ENCODE measurements at places on chromosomes 12 and 14.

- DNase-seq, result no peak
These were observed 266.8 kb downstream of the ADAMTS20 start for GRCh38 chr12:43285159-43285598.

DNA sequence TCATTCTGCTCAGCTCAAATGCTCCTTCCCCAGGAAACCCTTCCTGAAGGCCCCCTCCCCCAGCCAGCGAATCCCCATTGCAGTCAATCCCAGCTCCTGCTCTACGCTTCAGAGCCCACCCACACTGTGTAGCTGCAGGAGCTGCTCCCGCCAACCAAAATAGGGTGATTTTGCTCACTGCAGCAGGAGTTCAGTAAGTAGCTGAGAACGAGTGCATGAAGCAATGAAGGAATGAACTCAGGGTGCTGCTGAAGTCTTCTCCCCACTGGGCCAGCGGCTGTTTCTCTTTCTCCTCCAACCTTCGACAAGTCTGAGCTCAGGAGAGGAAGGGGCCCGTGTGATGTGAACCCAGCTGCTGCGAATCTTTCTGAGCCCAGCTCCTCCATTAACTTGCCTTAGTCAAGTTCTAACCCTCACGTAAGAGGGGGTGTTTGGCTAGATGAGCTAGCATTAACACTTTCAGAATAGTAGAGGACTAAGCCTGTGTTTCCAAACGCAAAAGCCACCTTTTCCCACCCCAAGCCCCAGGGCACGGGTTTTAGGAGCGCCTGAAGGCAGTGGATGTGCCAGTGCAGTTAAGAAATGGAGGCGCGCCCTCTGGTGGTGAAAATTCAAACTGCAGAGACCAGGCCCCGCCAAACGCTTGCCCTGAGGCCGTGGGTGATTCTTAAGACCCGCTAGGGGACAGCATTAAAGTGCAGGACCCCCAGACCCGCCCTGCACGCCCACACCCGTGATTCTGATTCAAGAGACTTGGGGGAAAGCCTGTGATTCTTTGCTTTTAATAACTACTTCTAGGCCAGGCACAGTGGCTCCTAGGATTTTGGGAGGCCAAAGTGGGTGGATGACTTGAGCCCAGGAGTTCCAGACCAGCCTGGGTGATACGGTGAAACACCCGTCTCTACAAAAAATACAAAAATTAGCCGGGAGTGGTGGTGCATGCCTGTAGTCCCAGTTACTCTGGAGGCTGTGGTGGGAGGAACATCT is 11.9 kb upstream of the SERPINA4 start:
- peak; percentile 68 for DNase-seq

DNA sequence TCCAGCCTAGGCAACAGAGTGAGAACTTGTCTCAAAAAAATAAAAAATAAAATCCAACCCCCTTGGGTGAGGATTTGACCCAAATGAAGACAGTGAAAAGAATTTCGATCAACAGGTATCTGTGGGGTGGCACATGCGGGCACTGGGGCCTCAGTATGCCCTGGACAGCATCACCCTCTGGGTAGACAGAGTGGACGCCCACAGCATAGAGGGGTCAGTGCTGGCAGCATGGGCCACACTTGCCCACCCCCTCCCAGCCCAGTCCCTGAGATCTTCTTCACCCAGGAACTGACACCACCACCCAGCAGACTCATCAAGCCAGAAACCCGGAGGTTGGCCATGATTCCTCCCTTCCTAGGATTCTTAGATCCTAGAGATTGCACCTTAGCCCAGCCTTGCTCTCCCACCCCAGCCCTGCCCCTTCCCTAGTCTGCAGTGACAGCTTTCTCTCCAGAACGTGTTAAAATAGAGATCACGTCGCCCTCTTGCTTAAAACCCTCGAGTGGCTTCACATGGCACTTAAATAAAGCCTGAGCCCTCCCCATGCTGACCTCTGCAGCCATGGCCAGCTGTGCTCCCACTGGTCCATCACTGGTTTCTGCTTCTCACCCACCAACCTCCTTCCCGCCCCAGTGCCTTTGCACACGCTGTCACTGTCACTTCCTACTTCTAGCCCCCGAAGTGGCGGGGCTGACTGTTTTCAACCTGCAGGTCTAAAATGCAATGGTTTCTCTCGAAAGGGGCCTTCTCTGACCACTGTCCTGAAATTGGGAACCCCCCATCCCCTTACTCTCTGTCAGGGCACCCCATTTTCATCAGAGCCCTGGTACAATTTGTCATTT is 26.2 kb upstream of the DYNC1H1 start:
- DNase-seq, result no peak

DNA sequence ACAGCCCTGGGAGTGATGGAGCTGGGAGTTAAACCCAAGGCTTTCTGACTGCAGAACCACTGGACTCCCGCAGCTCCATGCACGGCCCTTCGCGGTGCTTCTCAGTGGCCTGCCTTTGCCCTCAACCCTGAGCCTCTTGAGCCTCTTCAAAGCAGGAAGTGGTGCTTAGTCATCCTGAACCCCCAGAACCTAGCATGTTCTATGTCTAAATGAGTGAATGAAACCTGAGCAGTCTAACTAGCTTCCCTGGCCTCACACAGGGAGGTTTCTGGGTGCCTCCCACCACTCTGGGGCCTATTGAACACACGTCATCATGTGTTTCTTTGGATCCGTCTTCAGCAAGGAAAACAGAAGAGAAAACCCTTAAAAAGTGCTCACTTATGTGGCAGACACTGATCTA is 117.9 kb upstream of the SFSWAP start:
- no peak for DNase-seq

DNA sequence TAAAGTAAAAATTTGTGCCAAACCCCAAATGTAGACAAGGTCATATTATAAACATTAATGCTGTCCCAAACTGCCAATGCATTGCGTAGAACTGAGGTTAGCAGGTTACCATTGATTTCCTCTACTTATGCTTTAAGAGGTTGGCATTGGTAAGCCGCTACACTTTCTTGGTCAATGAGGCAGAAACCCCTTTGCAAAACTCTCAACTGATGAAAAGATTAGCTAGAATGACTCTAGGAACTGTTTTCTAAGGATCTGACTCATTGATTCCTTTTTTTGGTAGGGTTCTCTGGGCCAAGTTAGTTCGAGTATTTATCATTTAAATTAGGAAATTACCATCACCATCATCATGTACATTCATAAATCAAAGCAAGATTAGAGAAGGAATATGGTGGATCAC is 44.6 kb downstream of the HMGA2 start:
- DNase-seq, result no peak

- DNase-seq, result no peak
These were observed 30.8 kb upstream of the RESF1 start for GRCh38 chr12:31928246-31929026.

- DNase-seq, result no peak
These were observed 508.0 kb downstream of the MDGA2 start for GRCh38 chr14:47167402-47167801.

DNA sequence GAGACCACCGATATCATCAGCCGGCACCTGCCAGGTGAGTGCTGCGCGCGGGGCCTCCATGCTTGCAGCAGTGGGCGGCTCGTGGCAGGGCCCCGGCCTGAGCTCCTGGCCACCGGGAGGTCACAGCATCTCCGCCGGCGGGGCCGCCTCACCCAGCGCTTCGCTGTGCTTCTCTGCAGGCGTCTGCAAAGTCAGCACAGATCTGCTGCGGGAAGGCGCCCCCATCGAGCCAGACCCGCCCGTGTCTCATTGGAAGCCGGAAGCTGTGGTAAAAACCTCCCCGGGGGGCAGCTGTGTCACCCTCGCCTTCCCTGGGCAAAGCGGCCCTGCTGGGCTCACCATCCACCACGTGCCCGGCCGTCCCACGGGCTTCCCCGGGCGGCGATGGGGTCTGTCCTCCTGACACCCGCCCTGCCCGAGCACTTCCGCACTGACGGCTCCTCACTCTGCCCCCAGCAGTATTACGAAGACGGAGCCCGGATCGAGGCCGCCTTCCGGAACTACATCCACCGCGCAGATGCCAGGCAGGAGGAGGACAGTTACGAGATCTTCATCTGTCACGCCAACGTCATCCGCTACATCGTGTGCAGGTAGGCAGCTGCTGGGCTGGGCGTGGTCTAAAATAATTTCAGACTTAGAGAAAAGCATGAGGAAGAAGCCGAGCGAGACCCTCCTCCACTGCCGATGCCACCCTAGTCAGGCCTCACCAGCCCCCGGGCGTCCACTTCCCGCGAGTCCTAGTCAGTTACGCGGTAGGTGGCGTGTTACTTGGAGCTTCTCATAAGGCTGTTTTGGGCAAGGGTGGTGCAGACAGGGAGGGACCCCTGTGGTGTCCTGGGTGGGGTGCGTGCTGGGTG is 7.1 kb downstream of the PGAM5 start:
- no peak for DNase-seq

DNA sequence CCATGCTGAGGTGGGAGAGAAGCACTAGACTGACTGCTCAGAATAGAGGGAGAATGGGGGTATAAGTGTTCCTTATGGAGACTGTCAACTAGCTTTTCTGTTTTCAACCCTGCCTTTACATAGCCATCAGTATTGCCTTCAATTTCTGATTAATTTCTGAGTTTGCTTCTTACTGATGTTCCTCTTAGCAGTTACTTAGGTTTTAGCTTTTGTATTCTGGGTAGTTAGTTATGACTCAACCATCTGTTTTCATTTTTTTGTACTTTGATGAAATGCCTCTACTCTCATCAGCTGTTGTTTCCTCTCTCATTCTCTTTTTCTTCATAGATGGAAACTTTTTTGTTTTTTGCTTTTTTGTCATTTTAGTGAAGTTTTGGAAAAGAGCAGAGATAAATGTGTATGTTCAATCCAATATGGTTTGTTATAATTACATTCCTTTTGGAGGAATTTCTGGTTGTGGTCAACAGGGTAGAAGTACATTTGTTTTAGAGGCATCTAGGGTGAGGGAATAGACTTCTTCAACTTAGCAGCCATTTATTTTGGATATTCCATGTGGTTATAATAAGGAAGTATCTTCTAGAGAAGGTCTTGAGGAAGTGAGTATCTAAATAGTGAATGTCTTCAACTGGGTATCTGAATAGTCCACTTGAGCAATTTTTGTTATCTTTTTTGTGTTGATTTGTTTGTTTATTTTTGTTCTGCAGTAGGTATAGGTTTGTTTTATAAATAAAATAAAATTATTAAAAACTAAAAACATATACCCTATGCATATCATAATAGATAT is 29.6 kb downstream of the PMCH start:
- DNase-seq, result no peak

- DNase-seq, result no peak
These were observed 9.5 kb downstream of the ZFYVE21 start for GRCh38 chr14:103725001-103725682.

- no peak for DNase-seq
These were observed 104.0 kb downstream of the WIF1 start for GRCh38 chr12:65016881-65017650.

- no peak for DNase-seq
These were observed 7.4 kb downstream of the PPP1R13B start for GRCh38 chr14:103840014-103840413.

DNA sequence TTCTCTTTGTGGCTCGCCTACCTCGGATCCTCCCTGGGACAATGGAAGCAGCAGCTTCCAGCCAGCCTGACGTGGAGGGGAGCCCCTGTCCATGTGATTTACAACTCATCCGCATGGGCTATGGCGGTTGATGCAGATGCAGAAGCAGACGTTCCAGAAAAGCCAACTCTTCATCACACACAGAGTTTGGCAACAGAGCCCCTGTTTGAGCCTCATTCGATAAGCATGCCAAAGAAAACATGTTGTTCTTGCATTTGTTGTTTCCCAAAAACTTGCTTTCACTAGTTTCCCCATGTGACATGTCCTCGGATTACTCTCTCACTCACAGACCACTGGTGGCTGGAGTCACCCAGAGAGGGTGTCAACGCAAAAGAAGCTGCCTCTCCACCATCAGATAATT is 16.4 kb upstream of the TC2N start:
- no peak for DNase-seq

GRCh38 chr12:67069451-67070306 is 199.5 kb upstream of the CAND1 start:
- peak; percentile 61 for DNase-seq

DNA sequence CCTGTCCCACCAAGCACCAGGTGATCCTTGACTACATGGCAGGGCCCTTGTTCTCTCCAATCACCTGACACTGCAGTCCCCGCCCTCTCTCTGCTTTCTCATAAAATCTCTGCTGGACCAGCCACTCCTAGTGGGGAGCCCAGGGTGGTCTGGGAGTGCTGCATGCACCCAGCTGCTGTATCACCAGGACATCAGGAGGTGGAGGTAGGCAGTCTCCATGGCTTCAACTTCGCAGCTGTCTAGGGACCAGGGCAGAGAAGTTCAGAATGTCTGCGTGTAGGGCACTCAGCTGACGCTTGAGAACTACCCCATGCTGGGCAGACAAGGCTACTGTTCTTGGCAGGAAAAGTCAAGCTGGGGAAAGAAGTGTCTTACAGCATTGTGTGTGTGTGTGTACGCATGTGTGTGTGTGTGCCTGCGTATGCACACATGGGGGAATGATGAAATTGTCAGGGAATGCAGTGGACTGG is 2.6 kb downstream of the WSCD2 start:
- no peak for DNase-seq

GRCh38 chr14:92121670-92122350 is at the start of the genes CPSF2 and NDUFB1:
Gene CPSF2 (plus strand): TSS chr14:92121969. CDS start chr14:92130985, 9,016 bp downstream.
Gene NDUFB1 (minus strand): TSS chr14:92121706. CDS start chr14:92117637, 4,069 bp downstream.
- peak; percentile 87 for DNase-seq

DNA sequence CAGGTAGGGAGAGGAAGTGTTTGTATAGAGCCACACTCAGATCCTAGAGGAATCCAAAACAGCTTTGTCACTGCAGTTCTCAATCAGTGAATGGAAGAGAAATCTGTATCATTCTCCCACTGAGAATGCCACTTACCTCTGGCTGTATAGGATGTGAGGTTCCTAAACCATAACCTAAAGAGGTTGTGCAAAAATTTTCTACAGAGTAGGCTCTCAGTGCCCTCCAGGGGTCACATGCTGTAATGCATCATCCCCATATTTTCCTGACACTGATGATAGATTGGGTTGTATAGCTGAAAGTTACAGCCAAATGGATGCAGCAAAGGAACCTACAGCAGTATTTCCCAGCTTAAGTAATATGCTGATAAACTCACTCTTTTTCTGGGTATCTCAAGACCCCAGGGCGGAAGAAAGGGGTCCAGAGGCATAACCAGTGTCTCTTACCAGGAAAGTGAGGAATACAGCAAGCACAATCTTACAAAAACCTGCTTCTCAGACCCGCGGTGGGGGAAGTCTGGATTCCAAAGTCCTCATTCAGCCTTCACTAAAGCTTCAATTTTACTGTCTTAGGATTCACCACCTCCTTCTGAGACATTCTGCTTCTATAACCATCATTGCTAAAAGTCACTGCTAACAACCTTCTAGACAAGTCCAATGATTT is 3.8 kb downstream of the BCDIN3D start:
- DNase-seq, result peak; percentile 82

DNA sequence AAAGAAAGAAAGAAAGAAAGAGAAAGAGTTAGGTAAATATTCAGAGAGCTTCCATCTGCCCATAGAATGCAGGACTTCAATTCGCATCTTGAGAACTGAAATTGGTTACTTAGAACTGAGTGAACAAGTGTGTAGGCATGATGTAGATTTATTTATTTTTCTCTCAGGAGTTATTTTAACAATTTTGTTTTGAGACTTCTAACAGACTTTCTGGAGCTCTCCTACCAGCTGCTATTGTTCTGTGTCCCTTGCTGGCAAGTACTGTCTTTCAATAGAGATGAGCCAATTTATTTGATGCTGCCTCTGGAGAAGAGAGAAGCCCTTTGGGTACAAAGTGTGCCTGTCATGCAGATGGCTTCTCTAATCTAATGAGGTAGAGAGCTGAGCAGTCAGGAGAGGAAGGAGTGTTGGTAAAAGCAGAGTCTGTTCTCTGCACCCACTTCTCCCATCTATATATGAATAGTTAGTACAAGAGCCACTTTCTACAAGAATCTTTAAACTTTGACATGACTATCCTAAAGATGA is 67.0 kb downstream of the SYT1 start:
- no peak for DNase-seq

- no peak for DNase-seq
These were observed 13.6 kb upstream of the FOXN3 start for GRCh38 chr14:89430391-89431236.

- no peak for DNase-seq
These were observed 75.9 kb downstream of the TMEM121 start for GRCh38 chr14:105602243-105602750.
